Tibial nerve (tissue), 4 donors: ENCODE measurements at places on chromosomes 6 and 20. TPM values are rescaled to one million over a fixed set of nuclear protein-coding genes. Genes with fewer than 3 reads are reported as not detected.

DNA sequence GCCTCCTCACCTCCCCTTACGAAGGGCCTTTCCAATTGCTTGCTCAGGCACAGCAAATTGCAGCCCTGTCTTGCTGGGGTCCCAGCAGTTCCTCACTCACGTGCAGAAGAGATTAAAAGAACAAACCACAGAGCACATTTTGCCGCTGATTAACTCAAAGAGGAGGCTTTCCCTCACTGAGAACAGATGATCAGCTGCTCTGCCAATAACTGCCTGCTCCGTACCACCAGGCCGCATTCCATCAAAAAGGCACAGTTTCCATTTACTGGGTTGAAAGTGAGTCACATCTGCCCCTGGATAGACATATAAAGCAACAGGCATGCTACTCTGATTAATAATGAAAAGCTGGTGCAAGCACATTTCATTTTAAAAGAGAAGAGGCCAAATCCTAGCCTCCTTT lies 446.8 kb downstream of the PTPRT start:
- H3K27me3 ChIP-seq, result no peaks in the 10 kb centered on the region
- no peaks in the 10 kb centered on the region for H3K4me1 ChIP-seq
- no peak overlapping the region for H3K4me3 ChIP-seq
- no peak overlapping the region for H3K27ac ChIP-seq
- no peak for DNase-seq
- no peaks in the 10 kb centered on the region for H3K36me3 ChIP-seq

- DNase-seq, result peak; percentile 84
- no peaks in the 10 kb centered on the region for H3K36me3 ChIP-seq
These were observed 46.8 kb downstream of the PCNA start for GRCh38 chr20:5072756-5073659.

The RIPPLY2 gene
- not detected for total RNA-seq

GRCh38 chr20:59018817-59019216 lies 412 bp upstream of the TUBB1 start:
- no peak overlapping the region for H3K4me3 ChIP-seq
- H3K36me3 ChIP-seq, result no peaks in the 10 kb centered on the region
- DNase-seq, result no peak
- H3K4me1 ChIP-seq, result no peaks in the 10 kb centered on the region
- H3K27me3 ChIP-seq, result no peaks in the 10 kb centered on the region

DNA sequence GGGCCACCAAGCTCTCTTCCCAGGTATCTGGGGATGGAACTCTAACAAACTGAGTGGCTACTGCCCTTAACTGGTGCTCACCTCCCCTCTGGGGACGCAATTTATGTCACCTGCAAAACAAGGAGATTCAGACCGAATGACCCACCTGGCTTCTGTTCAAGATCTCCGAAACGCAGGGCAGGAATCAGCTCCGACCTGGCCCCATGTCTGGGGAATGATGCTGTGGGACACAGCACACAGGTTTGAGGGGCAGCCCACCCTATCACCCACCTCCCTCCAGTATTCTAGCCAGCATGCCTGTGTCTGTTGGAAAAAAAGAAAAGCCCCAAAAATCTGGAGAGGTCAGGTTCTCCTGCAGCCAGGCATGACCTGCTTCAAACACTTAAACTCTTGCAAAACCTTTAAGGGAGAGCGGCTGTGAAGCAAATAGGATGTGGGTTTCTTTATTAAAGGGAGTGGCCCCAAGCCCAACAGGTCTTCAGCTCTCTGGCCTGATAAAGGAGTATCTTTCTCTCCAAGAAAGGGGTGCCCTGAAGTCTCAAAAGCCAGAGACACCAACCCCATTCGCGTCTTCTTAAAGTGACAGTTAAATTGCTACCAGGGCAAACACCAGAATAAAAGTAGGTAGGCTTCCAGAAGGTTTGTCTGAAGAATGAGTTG lies 6.4 kb downstream of the PREX1 start:
- H3K27me3 ChIP-seq, result no peaks in the 10 kb centered on the region
- no peak overlapping the region for H3K4me3 ChIP-seq
- peaks cover 78% of the 10 kb centered on the region for H3K4me1 ChIP-seq
- H3K27ac ChIP-seq, result peak overlapping the region; percentile 29
- DNase-seq, result no peak

GRCh38 chr20:53692465-53693067 lies 98.9 kb upstream of the ZNF217 start:
- H3K4me3 ChIP-seq, result no peak overlapping the region
- no peak overlapping the region for H3K27ac ChIP-seq
- H3K27me3 ChIP-seq, result no peaks in the 10 kb centered on the region
- peak; percentile 26 for DNase-seq
- H3K4me1 ChIP-seq, result no peaks in the 10 kb centered on the region

GRCh38 chr20:61328911-61329558 lies 77.0 kb downstream of the CDH4 start:
- H3K27me3 ChIP-seq, result no peaks in the 10 kb centered on the region
- no peak overlapping the region for H3K27ac ChIP-seq
- no peaks in the 10 kb centered on the region for H3K36me3 ChIP-seq
- H3K4me3 ChIP-seq, result no peak overlapping the region
- H3K4me1 ChIP-seq, result no peaks in the 10 kb centered on the region
- no peak for DNase-seq

DNA sequence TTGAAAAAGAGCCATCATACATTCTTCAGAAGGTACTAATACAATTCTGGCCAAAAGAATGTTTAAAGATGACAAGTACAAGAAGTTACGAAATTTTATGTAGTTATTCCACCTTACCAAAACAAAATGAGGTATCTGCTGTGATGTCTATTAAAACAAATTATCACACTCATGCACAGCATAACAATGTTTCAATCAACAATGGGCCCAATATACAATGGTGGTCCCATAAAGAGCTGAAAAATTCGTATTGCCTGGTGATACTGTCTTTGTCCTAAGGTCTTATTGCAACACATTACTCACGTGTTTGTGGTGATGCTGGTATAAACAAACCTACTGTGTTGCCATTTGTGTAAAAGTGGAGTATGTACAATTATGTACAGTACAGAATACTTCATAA lies 3.6 kb upstream of the NUP153 start:
- peaks cover 5% of the 10 kb centered on the region for H3K4me1 ChIP-seq
- no peaks in the 10 kb centered on the region for H3K27me3 ChIP-seq
- H3K27ac ChIP-seq, result no peak overlapping the region
- no peak for DNase-seq
- H3K4me3 ChIP-seq, result no peak overlapping the region

The BPIFB1 gene
- total RNA-seq, result not detected

GRCh38 chr6:135990439-135990838 lies 138.9 kb downstream of the PDE7B start:
- no peaks in the 10 kb centered on the region for H3K4me1 ChIP-seq
- H3K27ac ChIP-seq, result no peak overlapping the region
- no peaks in the 10 kb centered on the region for H3K36me3 ChIP-seq

DNA sequence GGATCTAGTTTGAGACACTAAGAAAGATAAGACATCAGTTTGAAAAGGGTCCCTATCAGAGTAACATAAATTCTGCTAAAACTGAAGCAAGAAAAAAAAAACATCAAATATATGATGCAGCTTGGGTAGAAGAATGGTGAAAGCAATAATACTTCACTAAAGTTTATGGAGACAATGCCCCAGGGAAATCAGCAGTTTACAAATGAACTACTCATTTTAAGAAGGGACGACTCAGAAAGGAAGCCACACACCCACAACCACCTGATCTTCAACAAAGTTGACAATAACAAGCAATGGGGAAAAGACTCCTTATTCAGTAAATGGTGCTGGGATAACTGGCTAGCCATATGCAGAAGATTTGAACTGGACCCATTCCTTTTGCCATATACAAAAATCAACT lies 143.5 kb downstream of the TPBG start:
- no peaks in the 10 kb centered on the region for H3K4me1 ChIP-seq
- H3K36me3 ChIP-seq, result no peaks in the 10 kb centered on the region
- no peak for DNase-seq
- no peaks in the 10 kb centered on the region for H3K27me3 ChIP-seq
- H3K27ac ChIP-seq, result no peak overlapping the region

- no peak for DNase-seq
- H3K27me3 ChIP-seq, result peaks cover 54% of the 10 kb centered on the region
These were observed 12.1 kb upstream of the MLN start for GRCh38 chr6:33815854-33816253.

The FAM83C gene
- total RNA-seq, result not detected

GRCh38 chr6:88179692-88180091 lies 13.5 kb upstream of the CNR1 start:
- H3K4me3 ChIP-seq, result no peak overlapping the region
- no peaks in the 10 kb centered on the region for H3K27me3 ChIP-seq
- DNase-seq, result no peak

DNA sequence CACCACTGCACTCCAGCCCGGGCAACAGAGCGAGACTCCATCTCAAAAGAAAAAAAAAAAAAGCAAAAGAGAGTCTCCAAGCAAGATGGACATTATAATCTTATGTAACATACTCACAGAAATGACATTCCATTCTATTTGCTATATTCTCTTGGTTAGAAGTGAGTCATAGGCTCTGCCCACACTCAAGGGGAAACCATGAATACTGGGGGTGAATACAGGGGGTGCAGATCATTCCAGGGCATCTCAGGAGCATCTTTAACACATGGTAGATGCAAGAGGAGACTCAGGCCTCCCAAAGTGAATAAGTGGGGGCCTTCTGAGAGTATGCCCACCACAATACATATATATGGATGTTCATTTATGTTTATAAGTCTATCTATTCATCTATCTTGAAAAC lies 18.3 kb upstream of the RANBP9 start:
- no peaks in the 10 kb centered on the region for H3K4me1 ChIP-seq
- H3K27me3 ChIP-seq, result no peaks in the 10 kb centered on the region
- H3K36me3 ChIP-seq, result no peaks in the 10 kb centered on the region
- no peak overlapping the region for H3K4me3 ChIP-seq
- no peak for DNase-seq

- no peak overlapping the region for H3K4me3 ChIP-seq
- no peak overlapping the region for H3K27ac ChIP-seq
- DNase-seq, result no peak
These were observed 32.8 kb upstream of the POPDC3 start for GRCh38 chr6:105212587-105212986.

GRCh38 chr6:149320796-149321195 lies 3.3 kb downstream of the TAB2 start:
- no peak for DNase-seq
- no peak overlapping the region for H3K4me3 ChIP-seq

The CCM2L gene
- 13.8 TPM for total RNA-seq

DNA sequence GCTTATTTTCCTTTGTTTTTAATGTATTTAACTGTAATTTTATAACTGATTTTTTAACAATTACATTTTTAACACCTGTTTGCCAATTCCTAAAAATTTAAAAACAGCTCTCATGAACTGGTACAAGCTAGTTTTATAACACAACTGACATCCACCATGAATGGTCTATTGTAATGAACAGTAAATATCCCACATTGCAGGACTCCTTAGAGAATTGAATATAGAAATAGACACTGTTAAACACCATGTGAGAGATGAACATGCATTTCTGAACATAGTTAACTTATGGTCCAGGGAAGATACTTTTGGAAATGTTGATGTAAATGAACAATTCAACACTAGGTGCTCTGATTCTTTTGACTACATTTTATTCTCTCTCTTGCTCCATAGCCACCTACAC lies 195.1 kb upstream of the GMDS start:
- H3K27ac ChIP-seq, result no peak overlapping the region
- no peak for DNase-seq
- H3K36me3 ChIP-seq, result no peaks in the 10 kb centered on the region

DNA sequence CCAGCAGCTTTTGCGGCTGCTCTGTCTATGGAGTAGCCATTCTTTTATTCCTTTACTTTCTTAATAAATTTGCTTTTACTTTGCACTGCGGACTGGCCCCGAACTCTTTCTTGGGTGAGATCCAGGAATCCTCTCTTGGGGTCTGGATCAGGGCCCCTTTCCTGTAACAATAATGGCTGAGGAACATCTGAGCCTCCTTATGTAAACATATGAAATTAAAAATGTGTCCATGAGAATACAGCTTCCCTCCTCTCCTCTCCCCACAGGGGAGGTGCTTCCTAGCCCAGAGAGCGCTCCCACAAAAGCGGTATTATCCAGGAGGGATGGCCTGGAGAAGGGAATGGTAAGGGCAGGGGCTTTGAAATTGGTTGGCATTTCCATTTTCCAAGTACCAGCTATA lies 81.1 kb downstream of the PSMG4 start:
- no peaks in the 10 kb centered on the region for H3K36me3 ChIP-seq
- no peaks in the 10 kb centered on the region for H3K27me3 ChIP-seq
- no peak overlapping the region for H3K4me3 ChIP-seq
- H3K4me1 ChIP-seq, result peaks cover 55% of the 10 kb centered on the region
- peak overlapping the region; percentile 76 for H3K27ac ChIP-seq

DNA sequence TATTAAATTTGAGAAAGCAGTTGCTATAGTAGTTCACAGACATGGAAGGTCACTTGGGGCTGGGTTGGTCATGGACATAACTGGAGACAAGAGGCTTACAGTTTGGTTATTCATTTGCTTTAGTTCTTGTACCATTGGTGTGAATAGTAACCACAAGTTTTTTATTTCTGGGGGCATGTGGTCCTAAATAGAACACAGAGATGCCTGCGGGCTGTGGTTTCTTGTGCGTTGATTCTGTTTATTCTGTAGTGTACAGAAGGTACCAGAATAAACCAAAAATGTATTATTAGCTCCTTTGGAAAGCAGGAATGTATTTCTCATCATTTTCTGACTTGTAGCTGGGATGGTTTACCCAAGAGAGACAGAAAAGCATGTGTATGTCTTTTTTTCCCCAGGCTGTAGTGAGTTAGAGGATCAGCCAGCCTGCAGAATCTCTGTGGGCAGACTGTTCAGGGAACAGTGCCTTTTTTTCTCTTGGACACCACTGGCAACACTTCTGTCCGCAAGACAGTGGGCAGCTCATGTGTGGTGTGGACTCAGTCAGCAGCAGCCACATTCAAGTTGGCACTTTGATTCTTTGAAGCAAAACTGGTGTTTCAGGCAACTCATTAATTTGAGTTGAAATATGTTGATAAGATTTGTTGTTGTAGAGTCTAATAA lies 122.1 kb downstream of the LRRC1 start:
- no peaks in the 10 kb centered on the region for H3K27me3 ChIP-seq
- no peak for DNase-seq
- H3K4me3 ChIP-seq, result no peak overlapping the region
- no peaks in the 10 kb centered on the region for H3K36me3 ChIP-seq
- no peak overlapping the region for H3K27ac ChIP-seq
- peaks cover 6% of the 10 kb centered on the region for H3K4me1 ChIP-seq

DNA sequence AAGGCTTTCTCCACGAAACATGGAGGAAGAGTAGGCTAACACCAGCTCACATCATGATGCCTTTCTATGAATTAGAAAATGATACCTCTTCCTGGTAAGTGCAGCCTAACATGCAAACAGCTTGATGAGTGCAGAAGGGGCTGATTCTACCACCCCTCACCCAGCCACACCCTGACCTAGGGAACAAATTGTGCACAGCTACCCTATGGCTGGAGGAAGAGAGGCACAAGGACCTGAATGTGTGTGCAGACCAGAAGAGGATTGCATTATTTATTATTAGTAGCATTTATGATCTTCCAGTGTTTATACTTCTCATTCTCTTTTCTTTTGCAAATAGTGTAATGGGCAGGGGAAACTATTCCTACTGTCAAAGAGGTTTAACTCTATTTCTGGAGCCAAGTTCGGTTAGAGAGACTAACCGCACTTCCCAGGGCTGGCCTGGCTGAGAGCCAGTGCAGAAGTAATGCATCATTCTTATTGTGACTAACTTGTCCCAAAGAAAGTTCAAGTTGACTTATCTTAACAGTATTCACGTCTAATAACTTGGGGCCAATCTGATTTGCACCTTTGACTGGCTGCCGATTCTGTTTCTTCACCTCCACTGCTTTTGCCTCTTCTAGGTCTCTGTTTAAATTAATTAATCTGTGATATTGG lies 237.5 kb downstream of the CD83 start:
- peak; percentile 45 for DNase-seq
- H3K27ac ChIP-seq, result no peak overlapping the region
- H3K4me3 ChIP-seq, result no peak overlapping the region
- H3K27me3 ChIP-seq, result no peaks in the 10 kb centered on the region

- H3K4me1 ChIP-seq, result no peaks in the 10 kb centered on the region
- H3K27me3 ChIP-seq, result no peaks in the 10 kb centered on the region
- no peak for DNase-seq
- no peak overlapping the region for H3K27ac ChIP-seq
These were observed 228.8 kb downstream of the ADGRG6 start for GRCh38 chr6:142530566-142530965.
